PC-3 (cell line): ENCODE measurements at places on chromosomes 1 and 21.

DNA sequence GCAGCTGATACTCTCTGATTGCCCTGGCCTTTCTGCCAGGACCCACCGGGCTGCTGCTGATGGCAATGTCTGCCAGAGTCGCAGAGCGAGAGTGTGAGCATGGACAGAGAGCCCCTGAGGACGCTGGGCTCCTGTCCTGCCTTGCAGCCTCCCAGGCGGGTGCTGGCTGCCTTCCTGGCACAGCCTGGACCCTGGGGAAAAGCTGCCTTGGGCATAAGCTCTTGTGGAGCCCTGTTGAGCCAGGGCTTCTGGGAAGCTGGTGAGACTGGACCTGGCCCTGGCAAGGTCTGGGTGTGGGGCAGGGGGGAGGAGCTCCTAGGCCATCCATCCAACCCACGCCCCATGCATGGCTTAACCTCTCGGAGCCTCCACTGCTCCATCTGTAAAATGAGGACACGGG, 105.8 kb upstream of the WNT4 start:
- DNase-seq: no peak

- no peak for DNase-seq
Measured at GRCh38 chr1:62437273-62437940, 558 bp downstream of the USP1 start.

DNA sequence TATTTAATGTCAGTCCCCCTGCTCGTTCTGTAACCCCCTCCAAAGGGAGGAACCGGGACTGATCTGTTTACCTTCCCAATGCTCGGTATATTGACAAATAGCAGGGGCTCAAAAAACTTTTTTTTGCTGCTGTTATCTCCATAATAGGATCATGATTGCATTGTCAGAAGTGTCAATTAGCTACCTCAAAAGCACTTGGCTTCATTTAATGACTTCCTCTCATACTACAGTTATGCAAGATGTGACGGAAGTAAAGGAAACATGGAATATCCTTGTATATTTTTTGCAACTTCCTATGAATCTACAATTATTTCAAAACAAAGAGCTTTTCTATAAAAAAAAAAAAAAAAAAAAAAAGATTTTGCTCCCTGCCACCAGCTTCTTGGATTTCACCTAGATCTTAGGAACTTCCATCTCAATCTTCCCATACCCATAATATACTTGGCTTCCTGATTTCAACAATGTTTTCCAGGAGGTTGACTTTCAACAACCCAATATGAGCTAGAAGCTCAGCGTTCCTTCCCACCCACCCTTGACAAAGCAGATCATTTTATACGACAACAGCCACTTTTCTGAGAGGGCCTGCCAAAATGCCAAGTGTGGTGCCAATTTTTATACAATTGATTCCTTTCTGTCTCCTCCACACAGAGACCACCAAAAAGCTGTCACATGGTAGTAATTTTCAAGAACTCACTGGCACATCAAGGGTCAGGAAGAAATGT, 71.7 kb downstream of the SETD4 start:
- no peak for DNase-seq

DNA sequence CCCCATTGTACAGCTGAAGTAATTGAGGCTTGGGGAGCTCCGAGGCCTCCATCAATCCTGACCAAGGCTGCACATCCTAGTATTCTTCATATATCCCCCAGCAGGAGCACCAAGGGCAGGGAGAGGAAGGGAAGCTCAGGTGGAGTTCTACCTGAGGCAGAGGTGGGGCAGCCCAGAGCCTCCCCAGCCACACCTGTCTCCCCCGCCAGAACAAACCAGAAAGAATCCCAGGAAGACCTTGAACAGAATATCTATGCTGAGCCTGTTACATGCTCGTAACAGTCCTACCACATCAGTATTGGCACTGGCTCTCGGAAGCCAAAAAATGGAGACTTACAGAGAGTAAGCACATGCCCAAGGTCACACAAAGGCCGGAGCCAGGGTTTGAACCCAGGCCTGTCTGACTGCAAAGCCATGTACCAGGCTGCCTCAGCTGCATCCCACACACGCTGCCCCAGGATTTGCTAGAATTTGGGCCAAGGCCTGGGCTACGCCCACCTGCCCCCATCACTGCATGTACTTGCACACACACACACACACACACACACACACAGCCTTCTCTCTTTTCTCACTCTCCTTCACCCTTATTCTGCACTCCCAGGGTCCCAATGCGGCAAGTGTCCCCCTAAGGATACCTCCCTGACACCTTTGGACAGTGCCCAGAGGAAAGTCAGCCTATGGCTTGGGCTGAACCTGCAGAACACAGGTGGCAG, 4.5 kb downstream of the E2F2 start:
- no peak for DNase-seq

DNA sequence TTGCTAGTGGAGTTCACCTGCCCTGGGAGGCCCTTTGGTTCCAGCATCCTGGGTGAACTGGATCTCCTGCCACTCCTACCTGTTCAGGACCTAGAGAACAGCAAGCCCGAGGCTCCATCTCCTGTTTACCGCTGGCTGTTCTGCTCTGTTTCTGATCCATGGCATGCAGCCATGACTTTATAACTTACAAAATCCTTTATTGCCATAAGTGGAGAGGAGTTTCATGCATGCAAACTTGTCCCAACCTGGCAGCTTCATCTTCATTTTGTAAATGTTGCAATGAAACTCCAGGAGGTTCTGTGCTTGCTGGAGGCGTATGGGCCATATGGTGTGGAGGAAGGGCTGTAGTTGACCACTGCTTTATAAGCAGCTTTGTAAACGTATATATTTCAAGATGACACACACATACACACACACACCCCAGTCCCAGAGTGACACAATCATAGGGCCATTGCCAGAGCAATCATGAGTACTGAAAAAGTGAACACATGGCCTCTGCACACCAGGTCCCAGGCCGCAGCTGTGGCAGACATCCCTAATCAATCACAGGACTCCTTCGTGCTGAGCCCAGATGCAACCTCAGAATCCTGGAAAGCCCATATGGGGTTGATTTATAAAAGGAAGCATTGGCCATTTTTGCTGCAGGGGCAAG, 69.0 kb downstream of the UBIAD1 start:
- no peak for DNase-seq

- no peak for DNase-seq
Measured at GRCh38 chr1:201718346-201719202, 110.4 kb upstream of the IPO9 start.
